ENCODE measurements at places on chromosomes 12 and 14. TPM values are rescaled to one million over a fixed set of nuclear protein-coding genes. Genes with fewer than 3 reads are reported as not detected.

Gene TMEM121
- 13.7 TPM for total RNA-seq

Gene KRT83
- total RNA-seq = not detected

Gene ERP29
- 57.3 TPM for total RNA-seq

Gene SLC25A47
- 0.22 TPM for total RNA-seq

Gene AVPR1A
- 25.7 TPM for total RNA-seq

Gene ATP2B1
- total RNA-seq = 177 TPM

Gene SOCS2
- 39.3 TPM for total RNA-seq

Gene TPPP2
- not detected for total RNA-seq

Gene BRI3BP
- total RNA-seq = 8.0 TPM

Gene KMT2D
- 81.4 TPM for total RNA-seq

Gene BATF
- total RNA-seq = 2.1 TPM

Gene TRIM9
- total RNA-seq = 64.8 TPM

Gene NFATC4
- total RNA-seq = 67.8 TPM

Gene DAAM1
- total RNA-seq = 147 TPM

Gene TTC9
- total RNA-seq = 8.9 TPM

Gene POP5
- total RNA-seq = 29.6 TPM

Gene ADAMTS20
- 1.6 TPM for total RNA-seq

Gene DDHD1
- total RNA-seq = 99.2 TPM

Gene CLEC7A
- total RNA-seq = 5.1 TPM

Gene NFE2
- total RNA-seq = 3.7 TPM

Gene RNF212B
- not detected for total RNA-seq

Gene CDK2
- 17.2 TPM for total RNA-seq
